ENCODE measurements at places on chromosomes 6 and 20.

- DNase-seq: no peak
Measured at GRCh38 chr6:82783587-82784236, 281.9 kb downstream of the UBE3D start.

DNA sequence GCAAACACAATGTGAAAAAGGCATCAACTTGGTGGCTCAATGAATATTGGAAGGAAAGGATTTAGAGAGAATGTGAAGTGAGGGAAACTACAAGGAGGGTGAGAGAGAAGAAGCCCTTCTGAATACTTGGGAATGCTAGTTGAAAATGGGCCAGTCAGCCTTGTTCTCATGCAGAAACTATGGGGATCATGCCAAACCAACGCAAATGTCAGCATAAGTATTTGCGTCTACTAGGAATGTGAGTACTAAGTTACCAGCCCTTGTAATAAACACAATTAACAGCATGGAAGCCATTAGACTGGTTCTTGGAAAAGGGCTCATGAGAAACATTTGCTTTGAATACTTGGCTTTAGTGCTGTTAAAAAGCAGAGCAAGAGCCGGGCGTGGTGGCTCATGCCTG, 54.9 kb upstream of the AIG1 start:
- DNase-seq: no peak

DNA sequence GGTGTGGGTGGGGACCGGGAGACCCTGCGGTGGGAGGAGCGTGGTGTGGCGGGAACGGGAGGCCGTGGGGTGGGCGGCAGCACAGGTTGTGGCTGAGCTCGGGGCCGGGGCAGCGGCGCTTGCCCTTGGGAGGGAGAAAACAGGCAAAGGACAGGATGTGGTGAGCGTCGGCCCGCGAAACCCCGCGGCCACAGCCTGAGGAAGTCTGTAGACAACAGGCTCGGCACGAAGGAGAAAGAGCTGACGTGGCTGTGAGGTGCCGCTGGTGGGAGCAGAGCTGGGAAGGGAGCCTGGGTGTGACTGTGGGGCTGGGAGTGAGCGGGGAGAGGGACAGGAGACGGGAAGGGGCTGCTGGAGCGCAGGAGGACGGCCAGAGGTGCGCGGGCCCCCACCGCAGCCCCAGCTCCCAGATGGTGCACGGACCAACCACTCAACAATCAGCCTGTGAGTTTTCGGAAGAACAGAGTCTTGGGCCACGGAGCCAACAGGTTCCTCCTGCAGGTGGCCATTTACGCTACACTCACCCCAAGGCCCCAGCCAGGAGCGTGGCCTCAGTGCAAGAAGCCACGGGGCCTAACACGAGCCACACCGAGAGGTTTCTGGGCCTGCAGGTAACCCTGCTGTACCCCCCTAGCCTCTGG, 202.8 kb downstream of the DLL1 start:
- peak; percentile 41 for DNase-seq

- no peak for DNase-seq
Measured at GRCh38 chr20:63255931-63256704, 1.9 kb upstream of the NKAIN4 start.

DNA sequence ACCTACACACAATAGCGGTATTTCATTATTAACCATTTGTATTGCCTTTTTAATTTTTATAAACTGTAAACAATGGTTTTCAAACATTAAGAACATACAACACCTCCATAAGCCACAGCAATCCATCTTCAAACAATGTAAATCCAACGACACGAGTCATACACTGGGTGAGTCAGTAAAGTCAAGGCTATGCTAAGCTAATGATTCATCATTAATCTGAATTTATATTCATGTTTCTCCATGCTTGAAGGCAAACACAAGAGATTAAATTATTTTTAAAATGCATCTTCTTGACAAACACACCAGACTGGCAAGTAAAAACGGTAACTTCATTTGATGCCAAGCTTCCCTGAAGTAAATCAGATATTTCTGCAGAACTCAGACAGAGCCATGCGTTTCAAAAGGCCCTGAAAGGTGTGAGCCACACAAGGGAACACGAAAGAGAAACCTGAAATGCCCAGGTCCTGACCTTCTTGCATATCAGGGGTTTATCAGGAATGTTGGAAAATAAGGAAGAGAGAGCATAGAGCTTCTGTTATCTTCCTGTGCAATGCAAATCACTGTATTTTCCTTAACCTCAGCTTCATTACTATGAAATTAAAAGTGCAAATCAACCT, 162.5 kb downstream of the ALDH8A1 start:
- DNase-seq: no peak

- DNase-seq: no peak
Measured at GRCh38 chr6:73108949-73109348, 116.3 kb downstream of the KHDC1L start.

DNA sequence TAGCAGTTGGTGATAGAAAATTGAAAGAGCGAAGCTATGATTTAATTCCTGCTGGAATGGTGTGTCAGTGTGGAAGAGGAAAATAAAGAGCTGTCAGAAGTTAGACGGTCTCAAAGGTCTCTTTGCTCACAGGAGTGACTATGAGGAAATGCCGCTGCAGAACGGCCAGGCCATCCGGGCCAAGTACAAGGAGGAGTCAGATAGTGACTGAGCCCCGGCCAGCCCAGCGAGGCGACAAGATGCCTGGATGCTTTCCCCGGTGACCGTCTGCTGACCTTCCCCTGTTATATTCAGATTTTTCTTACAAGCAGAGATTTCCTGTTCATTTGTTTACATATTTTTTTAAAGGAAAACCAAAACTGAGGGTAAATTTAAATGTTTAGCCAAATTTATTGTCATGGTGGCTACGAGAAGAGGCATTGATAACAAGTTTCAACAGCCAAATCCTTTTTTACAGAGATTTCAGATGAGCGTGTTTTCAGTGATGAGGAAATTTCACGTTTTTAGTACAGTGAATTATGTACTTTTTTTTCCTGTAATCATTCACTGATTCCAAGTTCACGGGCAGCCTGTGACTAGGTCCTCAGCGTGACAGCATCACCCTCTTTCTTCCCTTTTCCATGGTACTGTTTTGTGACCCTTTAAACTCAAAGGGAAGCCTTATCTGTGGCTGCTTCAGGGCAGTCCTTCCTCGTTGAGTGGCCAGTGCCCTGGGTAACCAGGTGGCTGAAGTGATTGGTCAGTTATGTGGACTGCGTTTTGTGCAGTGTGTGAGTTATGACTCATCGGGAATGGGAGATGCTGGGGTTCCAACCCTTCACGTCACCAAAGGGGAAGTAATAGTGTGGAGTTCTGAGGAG, 12.6 kb downstream of the DYNLT1 start:
- DNase-seq: no peak

- DNase-seq: no peak
Measured at GRCh38 chr20:61940491-61940890, 125.2 kb downstream of the TAF4 start.
